ENCODE measurements at places on chromosomes 4 and X. TPM values are rescaled to one million over a fixed set of nuclear protein-coding genes. Genes with fewer than 3 reads are reported as not detected.
A peak's percentile ranks its signal among the peaks of the same experiment; 100 is the strongest.

Gene SLC9B2
- total RNA-seq = 5.3 TPM

DNA sequence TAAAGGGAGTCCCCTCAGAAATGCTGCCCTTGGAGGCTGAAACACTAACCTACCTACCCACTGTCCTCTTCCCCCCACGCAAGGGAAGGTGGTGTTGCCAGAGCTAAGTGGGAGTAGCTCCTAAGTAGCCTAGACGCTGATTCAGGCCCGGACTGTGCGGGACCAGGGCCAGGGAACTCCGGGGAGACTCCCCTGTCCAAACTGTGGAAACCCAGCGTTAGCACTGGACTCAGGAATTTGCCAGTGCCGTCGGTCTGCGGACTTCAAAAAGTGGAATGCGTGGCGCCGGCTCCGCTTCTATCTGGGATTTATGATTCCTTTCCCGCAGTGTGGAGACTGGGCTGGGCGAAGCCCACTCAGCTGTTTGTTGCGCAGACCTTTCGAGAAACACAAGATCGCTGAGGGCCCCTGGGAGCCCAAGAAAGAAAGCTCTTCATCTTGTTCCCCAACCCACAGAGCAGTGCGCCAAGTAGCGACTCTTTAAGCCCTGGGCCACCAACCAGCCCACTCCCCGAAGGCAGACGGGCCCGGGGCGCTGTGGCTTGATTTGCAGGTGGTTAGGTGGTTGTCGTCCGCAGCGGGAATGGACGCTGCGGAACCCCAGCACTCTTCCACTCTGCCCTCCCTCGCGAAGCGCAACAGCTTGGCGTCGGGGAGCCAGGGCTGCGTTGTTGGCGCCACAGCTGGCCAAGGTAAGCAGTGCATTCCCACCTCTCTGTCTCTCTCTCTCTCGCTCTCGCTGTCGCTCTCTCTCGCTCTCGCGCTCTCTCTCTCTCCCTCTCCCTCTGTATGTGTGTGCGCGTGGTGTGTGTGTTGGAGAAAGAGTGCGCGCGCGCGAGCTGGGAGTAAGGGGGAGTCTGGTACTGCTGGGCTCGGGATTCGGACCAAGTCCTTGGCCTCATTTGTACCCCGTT lies 2.0 kb downstream of the TMEM255A start:
- no peaks in the 10 kb centered on the region for H3K36me3 ChIP-seq
- H3K4me3 ChIP-seq = no peak overlapping the region
- peaks cover 8% of the 10 kb centered on the region for H3K4me1 ChIP-seq
- peak overlapping the region; percentile 30 for H3K27ac ChIP-seq

- no peak overlapping the region for H3K27ac ChIP-seq
- no peaks in the 10 kb centered on the region for H3K36me3 ChIP-seq
- H3K4me1 ChIP-seq = no peaks in the 10 kb centered on the region
- H3K4me3 ChIP-seq = no peak overlapping the region
Measured at GRCh38 chrX:53481816-53482465, 47.8 kb upstream of the HSD17B10 start.

- H3K4me3 ChIP-seq = no peak overlapping the region
- no peak overlapping the region for H3K27ac ChIP-seq
- no peaks in the 10 kb centered on the region for H3K4me1 ChIP-seq
- no peak for DNase-seq
- H3K27me3 ChIP-seq = no peaks in the 10 kb centered on the region
Measured at GRCh38 chrX:119105826-119106225, 21.8 kb downstream of the KIAA1210 start.

Measured in thyroid gland (tissue), 4 donors.